ENCODE measurements at places on chromosomes 6 and 20.

DNA sequence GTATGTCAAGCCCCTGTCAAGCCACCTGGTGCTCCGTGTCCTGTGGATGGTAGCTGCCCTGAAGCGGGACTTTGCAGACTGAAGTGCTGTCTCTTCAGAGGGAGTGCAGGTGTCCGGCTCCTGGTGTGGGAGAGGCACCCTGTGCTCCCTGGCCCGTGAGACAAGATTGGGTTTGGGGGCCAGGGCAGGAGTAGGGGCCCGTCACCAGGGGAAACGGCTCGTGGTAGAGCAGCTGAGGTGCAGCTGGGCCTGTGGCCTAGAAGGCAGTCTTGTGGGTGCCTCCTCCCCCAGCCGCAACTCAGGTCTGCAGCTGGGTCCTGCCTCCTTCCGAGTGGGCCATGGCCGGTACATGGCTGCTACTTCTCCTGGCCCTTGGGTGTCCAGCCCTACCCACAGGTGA lies at the start of gene PTCRA:
Gene PTCRA (plus strand): TSS at position 322 of the 400 bp plus-strand sequence. CDS start 17 bp downstream, at position 339.
- no peak for DNase-seq

GRCh38 chr20:31662372-31662854 lies 24.7 kb downstream of the COX4I2 start:
- DNase-seq: no peak

DNA sequence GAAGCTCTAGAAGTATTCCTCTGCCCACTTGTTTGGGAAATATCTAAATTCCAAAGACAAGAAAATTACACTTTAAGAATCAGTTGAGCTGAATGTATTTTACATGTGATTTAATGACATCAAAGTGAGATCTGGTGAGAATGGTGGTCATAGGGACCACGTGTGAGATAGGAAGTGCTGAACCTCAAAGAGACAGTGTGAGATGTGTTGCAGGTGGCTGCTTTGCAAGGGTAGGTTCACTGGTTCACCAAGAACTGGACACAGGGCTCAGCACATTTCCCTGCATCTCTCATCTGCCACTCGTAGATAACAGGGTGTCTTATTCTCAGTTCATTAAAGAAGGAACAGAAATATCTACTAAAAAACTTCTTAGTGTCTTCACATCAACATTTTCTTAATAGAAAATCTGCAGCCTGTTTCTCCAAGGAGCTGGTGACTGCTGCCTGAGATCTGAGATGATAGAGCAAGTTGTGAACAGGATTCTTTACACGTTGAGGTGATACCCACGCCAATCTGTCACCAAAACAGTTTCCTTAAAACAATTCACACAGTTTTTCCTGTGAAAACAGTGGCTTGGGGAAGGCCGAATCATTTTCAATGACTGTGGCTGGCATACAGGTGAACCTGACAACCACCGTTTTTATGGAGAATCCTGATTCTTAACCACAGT lies 7.2 kb downstream of the CCR6 start:
- no peak for DNase-seq

GRCh38 chr6:152353440-152353839 lies 283.7 kb downstream of the SYNE1 start:
- no peak for DNase-seq

GRCh38 chr6:69917834-69918233 lies 51.5 kb downstream of the COL19A1 start:
- no peak for DNase-seq

Measured in breast epithelium (tissue), 4 donors.